ENCODE measurements at places on chromosomes 16 and 17. TPM values are rescaled to one million over a fixed set of nuclear protein-coding genes. Genes with fewer than 3 reads are reported as not detected.

The BPTF gene
- 11.6 TPM for polyA plus RNA-seq

The MPP2 gene
- 0.49 TPM for polyA plus RNA-seq

The C16orf92 gene
- not detected for polyA plus RNA-seq

The MC1R gene
- 2.1 TPM for polyA plus RNA-seq

The TBC1D3K gene
- polyA plus RNA-seq = not detected

The NOG gene
- polyA plus RNA-seq = 5.4 TPM

The PRAC1 gene
- not detected for polyA plus RNA-seq

DNA sequence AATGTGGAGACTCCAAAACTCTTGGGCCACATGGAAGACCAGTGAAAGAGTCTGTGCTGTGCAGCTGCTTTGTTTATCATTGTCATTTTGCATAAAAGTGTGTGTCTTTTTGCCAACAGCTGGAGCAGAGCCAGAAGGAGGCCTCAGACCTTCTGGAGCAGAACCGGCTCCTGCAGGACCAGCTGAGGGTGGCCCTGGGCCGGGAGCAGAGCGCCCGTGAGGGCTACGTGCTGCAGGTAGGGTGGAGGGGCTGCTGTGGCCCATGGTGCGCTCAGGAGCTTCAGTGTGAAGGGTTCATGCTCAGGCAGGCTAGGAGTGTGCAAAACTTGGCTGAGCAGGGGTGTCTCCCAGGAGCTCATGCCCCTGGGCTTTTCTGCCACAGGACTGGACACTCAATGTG, 45.0 kb downstream of the PLD6 start:
- DNase-seq = no peak

- no peak for DNase-seq
Observed at GRCh38 chr16:70605283-70605657, 41.1 kb upstream of the IL34 start.

DNA sequence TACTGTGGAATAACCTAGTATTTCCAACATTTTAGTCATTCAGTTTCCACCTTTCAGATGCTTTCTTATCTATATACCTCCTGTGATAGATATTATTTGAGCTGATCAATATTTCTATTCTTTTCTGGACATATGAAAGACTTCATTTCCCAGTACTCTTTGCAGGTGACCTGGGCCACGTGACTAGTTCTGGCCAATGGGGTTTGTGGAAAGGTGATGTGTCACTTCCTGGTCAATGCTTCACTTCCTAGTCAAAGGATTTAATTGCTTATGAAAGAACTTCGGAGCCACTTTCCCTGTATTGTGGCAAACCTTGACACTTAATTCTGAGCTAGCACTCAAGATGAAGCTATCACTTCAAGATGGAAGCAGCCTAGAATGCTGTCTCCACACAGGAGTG, 248.9 kb upstream of the FOXF1 start:
- DNase-seq = no peak

DNA sequence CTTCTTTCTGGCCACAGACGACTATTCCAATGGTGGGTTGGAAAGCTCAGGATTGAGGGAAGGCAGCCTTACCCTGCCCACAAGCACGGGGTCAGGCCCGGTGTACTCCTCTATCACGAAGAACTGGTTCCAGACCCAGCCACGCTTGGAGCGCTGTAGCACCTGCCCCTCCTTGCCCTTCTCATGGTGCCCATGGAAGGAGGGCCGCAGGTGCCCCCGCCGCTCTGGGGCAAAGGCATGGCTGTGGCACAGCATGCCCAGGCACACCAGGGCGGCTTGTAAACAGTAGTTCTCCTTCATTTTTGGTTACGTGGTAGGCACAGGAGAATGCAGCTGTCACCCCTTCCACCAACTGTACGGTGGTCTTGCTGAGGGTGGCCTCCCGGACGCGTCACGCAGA, 117.3 kb downstream of the CDH11 start:
- no peak for DNase-seq

DNA sequence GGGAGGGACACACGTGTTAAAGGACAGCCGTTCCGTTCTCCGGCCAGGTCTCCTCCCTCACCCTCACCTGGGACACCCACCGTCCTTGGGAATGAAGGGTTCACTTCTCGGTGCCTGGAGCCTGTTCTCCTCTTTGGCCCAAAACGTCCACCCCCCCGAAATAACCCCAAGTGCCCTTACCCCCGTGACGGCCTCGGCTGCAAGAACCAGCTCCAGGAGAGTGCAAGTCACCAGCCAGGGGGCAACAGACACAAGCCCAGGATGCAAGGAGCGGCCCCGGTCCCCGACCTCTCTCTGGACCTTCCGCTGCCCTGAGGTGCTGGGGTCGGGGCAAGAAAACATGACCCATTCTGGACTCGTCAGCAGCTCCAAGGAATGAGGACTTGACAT, 20.0 kb upstream of the UBE2I start:
- no peak for DNase-seq

GRCh38 chr17:72985882-72986720, 106.4 kb downstream of the SLC39A11 start:
- DNase-seq = no peak

DNA sequence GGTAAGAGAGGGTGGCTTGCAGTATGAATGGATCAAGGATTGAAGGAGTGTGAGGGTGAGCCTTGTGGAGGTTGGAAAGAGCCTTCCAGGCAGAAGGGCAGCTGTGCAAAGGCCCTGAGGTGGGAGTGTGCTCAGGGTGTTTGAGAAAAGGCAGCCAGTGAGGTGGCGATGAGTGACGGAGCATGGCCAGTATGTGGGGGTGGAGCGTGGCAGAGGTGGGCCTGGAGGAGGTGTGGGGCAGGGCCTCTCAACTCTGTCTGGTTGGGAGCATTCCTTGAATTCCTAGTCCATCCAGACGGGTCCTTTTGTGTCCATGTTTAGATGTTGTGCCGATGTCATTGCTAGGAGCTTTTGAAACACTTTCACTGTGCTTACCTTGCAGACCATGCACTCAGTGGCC, 51.3 kb downstream of the EPN2 start:
- DNase-seq = no peak

- DNase-seq = no peak
Observed at GRCh38 chr17:36602030-36602748, 806 bp downstream of the MRM1 start.

DNA sequence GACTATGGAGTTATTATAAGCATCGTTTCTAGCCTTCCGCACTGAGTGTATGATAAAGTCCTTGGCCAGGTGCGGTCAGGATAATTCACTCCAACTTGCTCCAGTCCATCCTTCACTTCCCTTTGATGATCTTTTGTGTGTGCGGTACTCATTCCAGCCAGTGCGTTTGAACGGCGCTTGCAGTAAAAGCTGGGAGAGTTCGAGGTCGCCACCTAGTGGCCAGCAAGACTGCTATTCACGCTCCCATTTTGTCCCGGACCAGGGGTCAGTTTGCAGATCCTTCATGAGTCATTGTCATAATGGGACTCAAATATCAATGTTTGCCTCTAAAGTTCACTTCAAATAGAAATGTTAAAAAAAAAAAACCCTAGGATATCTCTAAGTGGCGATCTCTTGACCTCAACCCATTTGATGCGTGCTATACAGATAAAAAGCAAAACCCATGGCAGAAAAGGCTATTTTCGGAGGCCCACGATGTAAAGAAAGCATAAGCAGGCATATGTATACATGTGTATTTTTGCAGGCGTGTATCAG, 417.1 kb downstream of the TMEM114 start:
- DNase-seq = peak; percentile 1

DNA sequence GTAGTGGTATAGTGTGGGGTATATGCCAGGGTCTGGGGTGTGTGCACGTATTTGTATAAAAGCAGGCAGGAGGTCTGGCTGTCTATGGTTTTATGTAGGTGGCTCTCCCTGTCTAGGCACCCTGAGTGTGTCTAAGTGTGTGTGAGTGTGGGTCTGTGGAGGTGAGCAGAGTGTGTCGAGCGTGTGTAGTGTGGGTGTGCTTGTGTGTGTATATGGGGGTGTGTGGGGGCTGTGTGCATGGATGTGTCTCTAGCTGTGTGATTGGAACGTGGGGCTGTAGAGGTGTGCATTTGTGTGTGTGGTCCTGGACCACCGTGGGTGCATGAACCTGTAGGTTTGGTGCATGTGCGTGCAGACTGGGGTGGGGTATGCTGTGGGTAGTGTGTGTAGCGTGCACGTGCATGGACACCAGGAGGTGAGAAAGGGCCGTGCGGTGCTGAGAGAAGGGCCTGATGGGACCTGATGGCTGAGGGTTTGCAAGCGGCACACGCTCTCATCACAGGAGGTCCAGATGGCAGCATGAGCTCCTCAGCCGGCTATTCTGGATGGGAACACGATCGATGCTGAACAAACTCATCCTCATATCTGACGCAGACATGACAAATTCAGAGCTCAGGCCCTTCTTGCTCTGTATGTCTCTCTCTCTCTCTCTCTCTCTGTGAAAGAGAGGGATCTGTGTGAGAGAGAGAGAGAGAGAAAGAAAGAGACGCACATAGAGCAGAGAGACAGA, 27.7 kb downstream of the SPACA3 start:
- no peak for DNase-seq

GRCh38 chr17:5241861-5242671, 7.4 kb upstream of the SCIMP start:
- peak; percentile 68 for DNase-seq

- DNase-seq = no peak
Observed at GRCh38 chr17:67853703-67854102, 28.4 kb downstream of the BPTF start.

- DNase-seq = no peak
Observed at GRCh38 chr16:50463581-50464324, 84.4 kb upstream of the NKD1 start.

- DNase-seq = no peak
Observed at GRCh38 chr17:67644061-67644460, 73.7 kb upstream of the NOL11 start.

DNA sequence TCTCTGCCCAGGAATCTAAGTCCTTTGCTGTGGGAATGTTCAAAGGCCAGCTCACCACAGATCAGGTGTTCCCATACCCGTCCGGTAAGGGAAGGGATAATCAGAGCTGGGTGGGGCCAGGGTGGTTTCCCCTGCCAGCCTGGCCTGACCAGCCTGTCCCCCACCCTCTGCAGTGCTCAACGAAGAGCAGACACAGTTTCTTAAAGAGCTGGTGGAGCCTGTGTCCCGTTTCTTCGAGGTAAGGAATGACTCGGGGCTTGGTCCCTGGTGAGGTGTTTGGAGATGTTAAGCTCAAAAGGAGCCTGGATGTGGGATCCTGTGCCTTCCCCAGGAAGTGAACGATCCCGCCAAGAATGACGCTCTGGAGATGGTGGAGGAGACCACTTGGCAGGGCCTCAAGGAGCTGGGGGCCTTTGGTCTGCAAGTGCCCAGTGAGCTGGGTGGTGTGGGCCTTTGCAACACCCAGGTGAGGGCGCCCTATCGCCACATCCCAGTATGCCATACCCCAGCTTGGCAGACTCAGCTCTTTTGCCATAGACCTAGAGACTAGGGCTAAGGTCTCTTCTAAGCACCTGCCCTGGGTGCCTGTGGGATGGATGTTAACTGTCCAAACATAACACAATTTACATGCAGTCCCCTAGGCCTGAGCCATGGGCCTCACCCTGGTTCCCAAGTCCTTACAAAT, 997 bp downstream of the ACADVL start:
- no peak for DNase-seq

- DNase-seq = no peak
Observed at GRCh38 chr16:67204076-67204475, 5.1 kb downstream of the ELMO3 start.

- DNase-seq = no peak
Observed at GRCh38 chr17:44917456-44917855, 2.2 kb upstream of the GFAP start.

DNA sequence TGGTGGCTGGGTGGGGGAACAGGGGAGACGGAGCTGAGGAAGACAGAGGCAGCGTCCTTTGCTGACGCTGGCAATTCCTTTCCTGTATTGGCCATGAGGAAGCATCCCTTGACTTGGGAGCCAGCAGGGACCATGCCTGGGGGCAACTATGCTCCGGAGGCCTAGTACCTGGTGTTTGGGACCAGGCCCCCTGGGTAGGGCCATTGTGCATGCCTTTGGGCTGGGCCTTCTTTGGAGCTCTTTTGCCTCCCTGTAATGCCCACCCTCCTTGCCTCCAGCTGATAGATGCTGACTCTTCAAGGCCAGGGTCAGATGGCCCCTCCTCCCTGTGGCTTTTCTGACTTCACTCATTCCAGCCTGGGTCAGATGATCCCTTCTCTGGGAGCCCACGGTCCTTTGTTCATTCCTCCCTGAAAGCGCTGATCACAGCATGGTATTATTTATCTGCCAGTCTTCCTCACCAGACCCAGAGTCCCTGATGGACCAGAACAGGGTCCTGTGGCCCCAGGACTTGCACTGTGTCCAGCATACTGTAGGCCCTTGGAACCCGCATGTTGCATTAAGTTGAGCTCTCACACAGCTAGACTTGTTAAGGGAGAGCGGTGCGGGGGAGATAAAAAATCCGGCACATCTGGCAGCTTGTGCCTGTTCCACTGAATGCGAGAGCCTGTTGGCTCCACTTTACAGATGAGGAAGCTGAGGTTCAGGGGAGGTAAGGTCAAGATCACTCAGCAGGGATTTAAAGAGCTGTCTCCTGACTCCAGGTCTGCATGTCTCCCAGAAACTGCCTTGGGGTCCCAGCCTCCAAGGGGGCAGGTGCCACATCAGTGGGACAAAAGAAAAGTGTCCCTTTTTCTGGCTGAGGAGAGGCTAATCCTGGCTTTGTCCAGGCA, 2.9 kb downstream of the STARD3 start:
- DNase-seq = no peak

GRCh38 chr16:85652431-85653221, 36.1 kb downstream of the GINS2 start:
- no peak for DNase-seq

GRCh38 chr16:79897453-79898146, 297.1 kb upstream of the MAF start:
- DNase-seq = no peak

GRCh38 chr17:7465597-7466275, 13.7 kb downstream of the ZBTB4 start:
- no peak for DNase-seq

DNA sequence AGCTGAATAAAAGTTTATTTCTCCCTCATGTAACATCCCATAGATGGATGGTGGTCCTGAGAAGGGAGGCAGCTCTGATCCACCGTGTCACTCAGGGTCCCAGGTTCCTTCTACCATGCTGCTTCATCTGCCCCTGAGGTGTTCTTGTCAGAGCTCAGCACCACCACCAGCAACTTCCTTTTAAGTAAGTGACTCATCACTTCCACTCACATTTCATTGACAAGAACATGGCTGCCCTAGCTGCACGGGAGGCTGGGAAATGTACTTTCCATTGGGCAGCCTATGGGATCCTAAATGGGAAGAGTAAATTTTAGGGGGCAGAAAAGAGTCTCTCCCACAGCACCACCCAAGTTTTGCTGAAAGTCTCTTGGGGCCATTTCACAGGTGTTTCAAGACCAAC, 134.7 kb downstream of the USP31 start:
- DNase-seq = no peak

- no peak for DNase-seq
Observed at GRCh38 chr17:83194761-83195329, 115.4 kb downstream of the METRNL start.

- no peak for DNase-seq
Observed at GRCh38 chr17:36707904-36708303, 106.5 kb downstream of the MRM1 start.

DNA sequence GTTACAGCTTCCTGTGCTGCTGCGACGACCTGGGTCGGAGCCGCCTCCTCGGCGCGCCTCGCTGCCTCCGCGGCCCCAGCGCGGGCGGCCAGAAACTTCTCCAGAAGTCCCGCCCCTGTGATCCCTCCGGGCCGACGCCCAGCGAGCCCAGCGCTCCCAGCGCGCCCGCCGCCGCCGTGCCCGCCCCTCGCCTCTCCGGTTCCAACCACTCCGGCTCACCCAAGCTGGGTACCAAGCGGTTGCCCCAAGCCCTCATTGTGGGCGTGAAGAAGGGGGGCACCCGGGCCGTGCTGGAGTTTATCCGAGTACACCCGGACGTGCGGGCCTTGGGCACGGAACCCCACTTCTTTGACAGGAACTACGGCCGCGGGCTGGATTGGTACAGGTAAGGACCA, 746 bp downstream of the HS3ST2 start:
- peak; percentile 34 for DNase-seq

Data from foreskin keratinocyte (primary cell).